ENCODE measurements at places on chromosomes 13 and 19.

GRCh38 chr19:12782424-12783290 lies 7.3 kb upstream of the HOOK2 start:
- peak; percentile 69 for DNase-seq

DNA sequence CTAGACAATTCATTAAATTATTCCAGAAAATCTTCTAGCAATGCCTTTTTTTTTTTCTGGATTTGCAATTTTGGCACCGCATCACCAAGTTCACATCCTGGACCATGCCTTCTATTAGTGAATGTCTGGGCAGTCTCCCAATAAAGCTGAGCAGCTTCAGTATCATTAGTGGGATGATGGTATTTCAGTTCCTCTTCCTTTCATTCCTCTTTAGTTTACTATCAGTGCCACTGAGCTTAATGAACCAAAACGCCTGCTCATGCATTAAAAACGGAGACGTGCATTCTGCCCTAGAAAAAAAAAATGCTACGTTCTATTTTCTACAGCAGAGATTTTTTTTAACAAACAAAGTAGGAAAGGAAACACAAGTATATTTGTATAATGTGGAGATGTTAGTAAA lies 343.0 kb downstream of the PCDH9 start:
- DNase-seq, result no peak

- DNase-seq, result no peak
These were observed 178.5 kb downstream of the PRR20E start for GRCh38 chr13:57345526-57345925.

DNA sequence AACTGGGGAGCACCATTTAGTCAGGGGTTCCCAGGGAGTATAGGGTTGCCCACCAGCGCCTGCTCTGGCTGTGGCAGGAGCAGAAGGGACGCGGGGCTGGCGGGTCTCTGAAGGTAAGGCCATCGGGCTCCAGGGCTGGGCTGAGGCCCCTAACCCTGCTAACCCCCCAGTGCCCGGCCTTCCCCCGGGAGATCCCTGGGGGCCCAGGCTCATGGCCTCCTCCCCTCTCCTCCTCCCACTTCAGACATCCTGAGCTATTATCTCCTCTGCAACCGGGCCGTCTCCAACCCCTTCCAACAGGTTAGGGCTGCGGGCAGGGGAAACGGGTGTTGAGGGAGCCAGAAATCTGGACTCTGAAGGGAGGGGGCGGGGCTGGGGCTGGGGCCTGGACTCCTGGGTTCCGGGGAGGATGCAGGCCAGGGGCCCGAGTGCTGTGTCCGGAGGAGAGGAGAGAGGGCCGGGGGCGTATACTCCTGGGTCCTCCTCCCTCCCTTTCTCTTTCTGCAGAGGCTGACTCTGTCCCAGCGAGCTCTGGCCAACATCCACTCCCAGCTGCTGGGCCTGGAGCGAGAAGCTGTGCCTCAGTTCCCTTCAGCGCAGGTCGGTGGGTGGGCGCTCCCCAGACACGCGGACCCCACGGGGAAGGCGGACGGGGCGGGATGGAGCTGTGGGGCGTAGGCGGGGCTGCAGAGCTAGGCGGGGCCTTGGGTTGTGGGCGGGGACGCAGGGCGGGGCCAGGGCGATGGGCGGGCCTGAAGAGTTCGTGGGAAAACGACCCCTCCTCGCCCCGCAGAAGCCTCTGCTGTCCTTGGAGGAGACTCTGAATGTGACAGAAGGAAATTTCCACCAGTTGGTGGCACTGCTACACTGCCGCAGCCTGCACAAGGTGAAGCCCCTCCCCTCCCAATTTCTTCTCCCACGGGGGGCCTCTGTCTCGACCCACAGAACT lies 15.3 kb downstream of the TTYH1 start:
- no peak for DNase-seq

DNA sequence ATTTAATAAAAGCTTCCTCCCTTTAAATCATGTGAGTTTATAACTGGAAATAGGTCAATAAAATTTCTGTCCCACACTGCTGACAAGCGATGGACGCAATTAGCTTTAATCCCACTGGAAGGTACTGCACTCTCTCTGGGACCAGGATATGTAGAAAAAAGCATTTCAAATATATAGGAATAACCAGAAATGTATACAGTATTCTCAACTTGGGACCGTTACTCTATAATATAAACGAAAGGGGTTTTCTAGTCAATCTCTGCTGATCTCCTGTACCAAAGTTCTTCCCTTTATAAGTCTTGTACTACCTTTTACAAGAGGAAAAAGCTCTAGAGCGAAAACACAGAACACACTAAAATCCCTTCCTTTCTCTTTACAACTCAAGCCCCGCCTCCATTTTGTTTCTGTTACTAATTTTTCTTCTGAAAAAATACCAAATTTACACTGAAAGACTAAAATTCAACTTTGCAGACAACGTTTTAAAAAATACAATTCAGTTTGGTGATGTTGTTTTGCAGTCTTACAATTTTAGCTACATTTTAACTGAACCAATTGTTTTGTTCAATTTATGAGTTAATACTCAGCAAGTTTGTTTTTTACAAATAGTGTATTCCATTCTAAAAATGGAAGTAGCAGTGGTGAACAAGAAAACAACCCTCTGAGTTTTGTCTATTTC lies 1.7 kb upstream of the USPL1 start:
- no peak for DNase-seq

DNA sequence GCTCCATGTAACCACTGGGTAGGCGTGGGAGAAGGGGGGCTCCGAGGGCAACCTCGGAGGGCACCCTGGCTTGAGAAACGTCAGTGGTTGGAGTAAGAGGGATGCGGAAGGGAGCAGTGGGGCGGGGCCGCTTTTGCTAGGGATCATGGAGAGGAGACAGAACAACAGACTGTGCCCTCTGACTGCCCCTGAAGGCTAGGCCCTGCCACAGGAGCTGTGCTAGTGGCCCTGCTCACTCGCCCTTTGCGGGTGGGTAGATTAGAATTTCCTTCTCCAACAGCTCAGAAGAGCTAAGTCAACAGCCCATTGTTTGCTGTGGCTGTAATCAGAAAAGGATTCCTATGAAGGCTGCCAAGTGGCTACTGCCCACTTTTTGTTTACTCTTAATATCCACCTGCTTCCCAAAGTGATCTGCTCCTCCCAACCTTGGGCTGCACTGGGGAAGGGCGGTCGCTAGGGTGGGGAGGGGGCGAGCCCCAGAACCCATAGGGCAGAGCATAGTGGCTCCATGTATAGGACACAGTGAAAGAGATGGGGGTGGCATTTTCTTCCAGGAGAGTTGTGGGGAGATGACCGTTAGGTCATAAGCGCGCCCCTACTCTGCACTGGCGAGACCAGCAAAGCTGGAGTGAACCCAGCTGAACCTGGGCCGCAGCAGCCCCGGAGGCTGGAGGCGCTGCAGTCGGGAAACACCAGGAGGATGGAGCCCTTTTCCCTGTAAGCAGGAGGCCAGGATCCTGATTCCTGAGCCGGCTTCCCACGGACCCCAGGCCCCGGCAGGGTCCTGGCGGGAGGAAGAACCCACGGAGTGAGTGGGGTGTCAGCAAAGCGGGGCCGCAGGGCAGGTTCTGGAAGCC lies 1.9 kb upstream of the C1QTNF9 start:
- peak; percentile 2 for DNase-seq

All from NCI-H774 (cell line).